Activated T-cell treated with anti-CD3 and anti-CD28 coated beads for 48 hours (primary cell): ENCODE measurements at places on chromosomes 2 and 18.

DNA sequence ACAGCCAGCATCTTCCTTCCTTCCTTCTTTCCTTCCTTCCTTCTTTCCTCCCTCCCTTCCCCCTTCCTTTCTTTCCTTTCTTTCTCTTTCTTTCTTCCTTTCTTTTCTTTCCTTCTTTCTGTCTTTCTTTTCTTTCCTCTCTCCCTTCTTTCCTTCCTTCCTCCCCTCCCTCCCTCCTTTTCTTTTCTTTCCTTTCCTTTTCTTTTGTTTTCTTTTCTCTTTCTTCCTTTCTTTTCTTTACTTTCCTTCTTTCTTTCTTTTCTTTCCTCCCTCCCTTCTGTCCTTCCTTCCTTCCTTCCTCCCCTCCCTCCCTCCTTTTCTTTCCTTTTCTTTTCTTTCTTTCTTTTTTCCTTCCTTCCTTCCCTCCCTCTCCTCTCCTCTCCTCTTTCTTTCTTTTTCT is 296.0 kb upstream of the LRRTM4 start:
- no peak for DNase-seq

- DNase-seq: no peak
These were observed 144.8 kb upstream of the NDUFV2 start for GRCh38 chr18:8957731-8958130.

DNA sequence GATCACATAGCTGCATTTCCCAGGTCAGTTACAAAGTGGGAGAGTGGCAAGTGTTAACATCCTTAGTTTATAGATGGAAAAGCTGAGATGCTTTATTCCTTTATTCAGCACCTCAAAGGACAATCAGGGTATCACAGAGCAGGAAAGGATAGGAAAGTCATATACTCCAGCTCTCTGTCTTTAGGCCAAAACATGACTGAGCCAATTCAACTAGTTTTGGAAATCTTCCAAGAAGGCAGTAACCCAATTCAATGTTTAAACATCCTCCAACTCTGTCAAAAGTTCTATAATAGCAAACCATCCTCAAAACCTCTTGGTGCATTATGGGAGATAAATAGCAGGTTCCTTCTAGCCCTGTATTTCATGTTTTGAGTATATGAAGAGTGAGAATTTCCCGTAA is 25.2 kb downstream of the CASP8 start:
- no peak for DNase-seq

DNA sequence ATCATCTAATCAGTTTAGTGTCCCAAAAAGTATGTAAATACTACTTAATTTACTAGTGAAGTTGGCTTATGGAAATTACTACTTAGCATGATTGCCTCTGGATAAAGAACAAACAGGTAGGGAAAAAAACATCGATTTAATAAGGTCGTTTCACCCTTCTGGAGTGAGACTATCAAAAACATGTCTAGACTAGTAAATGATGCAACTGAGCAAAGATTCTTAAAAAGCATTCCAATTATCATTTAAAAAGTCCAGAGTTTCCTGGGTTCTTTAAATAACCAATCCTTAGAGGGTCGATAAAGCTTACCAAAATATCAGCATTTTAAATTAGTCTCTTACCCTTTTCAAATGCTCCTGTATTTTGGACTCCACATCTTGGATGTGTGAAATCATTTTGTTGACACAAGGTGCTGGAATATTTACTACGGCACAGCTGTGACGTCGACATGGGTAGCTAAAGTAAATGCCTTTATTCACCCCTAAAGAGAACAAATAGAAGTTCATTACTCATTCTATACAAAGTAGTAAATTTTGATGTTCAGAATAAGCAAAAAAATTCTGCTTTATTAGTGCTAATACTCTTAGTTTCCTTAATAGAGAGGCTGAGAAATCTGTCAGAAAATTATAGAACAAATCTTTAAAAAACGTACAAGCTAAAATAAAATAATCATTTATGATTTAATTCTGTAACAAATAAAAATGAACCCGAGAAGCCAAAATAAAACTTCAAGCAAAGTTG is 70.6 kb downstream of the CCDC178 start:
- DNase-seq: no peak

DNA sequence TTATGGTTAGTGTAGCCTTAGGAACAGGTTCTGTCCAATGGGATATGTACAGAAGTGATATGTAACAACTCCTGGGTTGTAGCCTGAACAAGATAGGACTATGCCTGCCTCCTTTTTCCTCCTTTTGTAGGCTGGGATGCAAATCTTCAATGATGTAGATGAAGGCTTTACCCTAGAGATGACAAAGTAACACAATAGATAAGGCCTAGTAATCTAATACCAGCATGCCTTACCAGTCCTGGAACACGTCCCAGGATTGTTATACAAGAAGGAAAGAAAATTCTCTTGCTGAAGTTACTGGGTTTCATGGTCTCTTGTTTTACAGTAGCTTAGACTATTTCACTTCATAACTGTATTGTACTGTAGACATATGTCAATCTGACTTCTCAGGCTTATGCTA is 192.1 kb downstream of the OTX1 start:
- DNase-seq: no peak

- DNase-seq: no peak
These were observed 181.0 kb downstream of the AGAP1 start for GRCh38 chr2:235674812-235675211.

DNA sequence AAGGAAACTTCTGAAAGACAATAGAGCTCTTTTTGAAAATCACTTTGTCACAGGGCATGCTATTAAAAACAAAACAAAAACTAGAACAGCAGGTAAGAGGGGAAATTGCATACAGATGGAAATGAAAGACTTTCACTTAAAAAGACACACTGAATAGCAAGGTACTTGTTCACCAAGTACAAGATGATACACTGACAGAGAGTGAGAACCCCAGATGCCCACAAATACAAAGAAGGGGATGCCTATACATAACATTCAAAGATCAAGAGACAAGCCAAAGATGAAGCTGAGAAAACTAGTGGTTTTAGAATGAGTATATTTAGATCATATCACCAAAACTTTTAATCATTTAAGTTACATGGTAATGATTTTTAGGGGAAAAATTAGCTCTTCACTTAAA is 60.7 kb downstream of the ASXL2 start:
- no peak for DNase-seq

- DNase-seq: no peak
These were observed 26.3 kb upstream of the ITGB6 start for GRCh38 chr2:160226367-160226766.

DNA sequence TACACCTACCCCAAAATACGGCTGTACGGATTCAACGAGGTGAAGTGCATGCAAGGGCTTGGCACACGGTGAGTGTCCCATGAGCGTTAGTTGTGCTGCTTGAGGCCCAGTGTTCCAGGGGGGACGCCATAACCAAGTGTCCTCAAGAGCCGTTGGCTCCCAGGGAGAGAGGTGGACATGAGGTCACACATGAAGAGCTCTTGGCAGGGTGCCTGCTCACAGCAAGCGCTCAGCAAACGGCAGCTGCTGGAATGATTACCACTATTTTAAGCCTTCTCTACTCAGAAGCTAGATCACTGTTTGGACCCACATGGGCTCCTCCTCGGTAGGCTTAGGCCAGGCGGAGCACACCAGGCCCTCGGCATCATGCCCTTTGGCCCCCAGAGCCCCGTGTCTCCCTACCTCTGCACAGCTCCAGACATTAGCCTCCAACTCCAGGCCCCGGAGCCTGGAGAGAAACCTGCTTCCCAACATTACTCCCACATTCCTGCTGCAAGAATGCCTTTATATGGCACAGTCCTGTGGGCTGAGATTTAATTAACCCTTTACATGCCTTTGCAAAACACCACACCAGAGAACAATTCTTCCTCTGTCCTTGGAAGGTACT is 68.4 kb upstream of the PPP1CB start:
- DNase-seq: no peak

GRCh38 chr2:104786204-104786603 is 67.7 kb upstream of the POU3F3 start:
- DNase-seq: no peak

DNA sequence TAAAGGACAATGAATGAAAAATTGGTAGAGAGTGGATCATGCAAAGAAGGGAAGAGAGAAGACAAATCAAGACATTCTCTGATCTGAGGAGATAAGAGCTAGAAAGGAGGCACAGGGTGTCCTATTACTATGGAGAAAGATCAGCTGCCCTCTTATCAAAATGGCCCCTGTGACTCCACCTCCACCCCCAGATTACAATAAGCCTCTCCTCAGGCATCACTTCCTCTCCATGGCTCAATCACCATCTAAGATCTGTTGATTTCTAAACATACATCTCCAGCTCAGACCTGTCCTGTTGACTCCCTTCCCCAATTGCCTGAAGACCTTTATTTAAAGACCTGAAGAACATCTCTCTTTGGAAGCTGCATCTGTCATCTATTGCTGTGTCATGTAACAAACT is 43.2 kb downstream of the SP100 start:
- DNase-seq: no peak
